Muscle of back (tissue), 13 donors: ENCODE measurements at places on chromosomes 5 and 9.
A peak's percentile ranks its signal among the peaks of the same experiment; 100 is the strongest.

GRCh38 chr9:104882086-104882485, 45.9 kb downstream of the ABCA1 start:
- no peak for DNase-seq

GRCh38 chr9:97721396-97721795, 24.3 kb upstream of the XPA start:
- no peak for DNase-seq

DNA sequence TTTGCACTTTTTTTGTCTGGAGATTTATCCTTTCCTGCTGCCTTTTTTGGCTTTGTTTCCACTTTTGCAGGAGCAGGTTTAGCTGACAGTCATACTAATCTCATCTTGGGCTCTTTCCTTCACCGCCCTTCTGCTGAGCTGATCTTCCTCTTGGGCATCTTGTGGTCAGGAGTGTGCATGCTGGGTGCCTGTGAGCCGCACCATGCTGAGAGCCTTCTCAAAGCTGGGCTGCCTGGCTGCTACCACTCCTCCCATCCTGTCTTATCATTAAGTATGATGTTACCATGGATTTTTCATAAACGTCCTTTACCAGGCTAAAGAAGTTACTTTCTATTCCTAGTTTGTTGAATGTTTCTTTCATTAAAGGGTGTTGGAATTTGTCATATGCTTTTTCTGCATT, 49.5 kb upstream of the MCCC2 start:
- no peak for DNase-seq

- DNase-seq: peak; percentile 56
These were observed 31.2 kb downstream of the DEPDC1B start for GRCh38 chr5:60668686-60669304.

DNA sequence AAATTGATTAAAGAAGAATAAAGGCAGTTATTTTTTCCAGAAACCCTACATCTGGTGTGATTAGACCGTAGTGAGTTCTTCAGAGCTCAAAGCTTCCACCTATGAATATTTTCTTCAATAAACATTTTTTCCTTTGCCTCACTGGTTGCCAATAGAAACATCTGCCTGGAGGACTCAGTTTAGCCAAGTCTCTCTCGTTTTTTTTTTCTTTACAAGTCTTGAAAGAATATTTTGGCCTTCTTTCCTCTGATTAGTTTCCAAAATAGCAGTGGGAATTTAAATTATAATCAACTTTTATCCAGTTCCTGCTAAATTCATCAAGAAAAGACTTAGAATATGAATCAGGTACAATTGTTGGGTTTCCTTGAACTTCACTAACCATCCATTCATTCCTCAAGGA, 897.5 kb downstream of the TLE1 start:
- DNase-seq: peak; percentile 71

GRCh38 chr9:27085456-27085855, 23.6 kb upstream of the TEK start:
- DNase-seq: no peak

DNA sequence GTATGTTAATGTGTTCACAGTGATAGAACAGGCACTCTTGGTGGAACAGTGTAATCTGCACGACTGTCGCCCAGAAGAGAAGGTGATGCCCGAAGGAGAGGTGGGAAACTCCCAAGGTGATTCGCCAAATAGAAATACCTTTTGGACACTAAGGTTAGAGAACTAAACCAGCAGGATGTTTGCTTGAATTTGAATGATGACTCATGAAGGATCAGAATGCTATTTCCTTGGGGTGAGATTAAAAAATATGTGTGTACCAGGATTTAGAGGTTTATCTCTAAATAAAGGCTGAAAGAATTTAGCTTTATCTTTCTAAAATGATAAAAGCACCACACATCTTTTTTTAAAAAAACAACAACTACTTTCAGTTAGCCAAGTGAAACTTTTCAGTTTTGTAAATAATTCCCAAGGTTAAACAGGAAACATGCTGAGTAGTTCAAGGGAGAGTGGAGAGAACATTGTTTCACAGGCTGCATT, 297.4 kb upstream of the TAS2R1 start:
- no peak for DNase-seq

DNA sequence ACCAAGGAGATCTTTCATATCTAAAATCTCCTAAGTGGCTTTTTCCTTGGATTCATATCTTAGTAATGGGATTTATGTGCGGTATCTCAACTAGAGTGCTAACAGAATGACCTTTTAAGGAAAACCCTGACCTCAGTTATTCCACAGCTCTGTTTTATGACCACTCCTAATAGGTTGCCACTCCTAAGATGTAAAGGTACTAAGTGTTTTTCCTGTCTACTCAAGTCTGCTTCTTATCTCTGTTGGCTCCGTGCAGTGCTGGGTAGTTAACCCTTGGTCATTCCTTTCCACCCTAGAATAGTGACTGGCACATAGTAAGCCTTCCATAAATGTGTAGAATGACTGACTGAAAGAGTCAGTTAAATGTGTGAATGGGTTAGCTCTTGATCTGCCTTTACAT, 161.4 kb downstream of the DOCK2 start:
- no peak for DNase-seq

DNA sequence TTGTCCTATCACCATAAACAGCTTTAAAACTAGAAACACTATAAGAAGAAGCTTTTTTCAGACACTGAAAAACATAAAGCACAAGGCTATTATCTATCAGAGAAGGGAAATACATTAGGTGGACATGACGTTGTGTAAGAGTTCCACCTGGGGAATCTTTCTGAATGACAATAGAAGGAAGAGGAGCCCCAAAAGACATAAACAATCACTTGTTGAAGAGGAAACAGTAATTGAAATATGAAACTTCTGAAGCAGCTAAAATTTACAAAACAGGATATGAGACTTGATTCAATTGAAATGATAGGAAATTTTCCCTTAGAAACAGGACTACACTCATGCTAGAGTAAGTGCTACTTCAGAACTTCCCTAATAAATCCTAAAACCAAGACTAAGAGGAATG, 933.6 kb downstream of the EFNA5 start:
- no peak for DNase-seq

- peak; percentile 69 for DNase-seq
These were observed 63.5 kb downstream of the ZNF474 start for GRCh38 chr5:122192497-122193496.

GRCh38 chr5:53874409-53874808, 314.0 kb downstream of the NDUFS4 start:
- no peak for DNase-seq

DNA sequence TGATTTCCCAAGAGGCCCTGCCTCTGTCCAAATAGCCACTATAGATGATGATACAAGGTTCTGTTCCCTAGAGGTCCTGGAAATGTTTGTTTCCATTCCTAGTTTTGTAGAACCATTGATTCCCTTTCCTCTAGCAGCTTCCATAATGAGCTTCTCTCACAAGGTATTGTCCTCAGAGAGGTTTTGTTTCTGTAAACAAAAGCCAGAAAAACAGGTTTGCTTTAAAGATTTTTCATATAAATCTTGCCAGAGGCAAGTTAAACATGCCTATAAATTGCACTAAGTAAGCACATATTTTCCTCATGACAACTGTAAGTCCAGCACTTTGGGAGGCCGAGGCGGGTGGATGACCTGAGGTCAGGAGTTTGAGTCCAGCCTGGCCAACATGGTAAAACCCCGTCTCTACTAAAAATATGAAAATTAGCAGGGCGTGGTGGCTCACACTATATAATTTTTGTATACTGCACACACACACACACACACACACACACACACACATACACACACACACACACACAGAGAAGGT, 1787.7 kb downstream of the EFNA5 start:
- DNase-seq: no peak

DNA sequence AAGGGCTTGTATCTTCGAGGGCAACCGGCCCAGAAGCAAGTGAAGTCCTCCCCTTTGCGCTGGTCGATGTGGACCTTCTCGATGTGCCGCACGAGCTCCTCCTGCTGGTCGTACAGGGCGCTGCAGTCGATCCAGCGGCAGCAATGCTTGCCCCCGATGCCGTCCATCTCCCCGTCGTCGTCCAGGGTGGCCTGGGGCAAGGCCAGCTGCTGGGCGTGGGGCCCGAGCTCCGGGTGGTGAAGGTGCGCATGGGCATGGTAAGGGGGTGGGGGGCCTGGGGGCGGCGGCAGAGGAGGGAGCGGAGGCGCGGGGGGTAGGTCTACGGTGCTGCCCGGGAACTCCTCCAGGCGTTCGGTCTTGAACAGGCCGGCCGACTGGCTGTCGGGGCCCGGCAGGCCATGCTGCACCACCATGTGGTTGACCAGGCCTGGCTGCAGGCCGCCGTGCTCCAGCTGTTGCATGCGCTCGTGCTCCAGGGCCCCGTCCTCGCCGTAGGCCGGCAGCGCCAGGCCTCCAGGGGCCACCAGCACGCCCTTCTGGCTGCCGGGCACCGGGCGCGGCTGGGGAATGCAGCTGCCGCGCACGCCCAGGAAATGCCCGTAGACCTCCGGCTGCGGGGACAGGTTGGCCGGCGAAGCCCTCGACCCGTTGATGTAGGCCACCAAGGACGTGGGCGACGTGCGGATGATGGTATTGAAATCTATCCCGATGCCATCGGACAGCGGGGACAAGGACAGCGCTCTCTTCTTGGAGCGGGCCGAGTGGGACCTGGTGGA, 181.8 kb downstream of the GLIS3 start:
- no peak for DNase-seq

GRCh38 chr5:136001466-136001981, 27.3 kb upstream of the TGFBI start:
- DNase-seq: peak; percentile 92

- DNase-seq: no peak
These were observed 55.9 kb upstream of the MYO10 start for GRCh38 chr5:16992006-16992405.

DNA sequence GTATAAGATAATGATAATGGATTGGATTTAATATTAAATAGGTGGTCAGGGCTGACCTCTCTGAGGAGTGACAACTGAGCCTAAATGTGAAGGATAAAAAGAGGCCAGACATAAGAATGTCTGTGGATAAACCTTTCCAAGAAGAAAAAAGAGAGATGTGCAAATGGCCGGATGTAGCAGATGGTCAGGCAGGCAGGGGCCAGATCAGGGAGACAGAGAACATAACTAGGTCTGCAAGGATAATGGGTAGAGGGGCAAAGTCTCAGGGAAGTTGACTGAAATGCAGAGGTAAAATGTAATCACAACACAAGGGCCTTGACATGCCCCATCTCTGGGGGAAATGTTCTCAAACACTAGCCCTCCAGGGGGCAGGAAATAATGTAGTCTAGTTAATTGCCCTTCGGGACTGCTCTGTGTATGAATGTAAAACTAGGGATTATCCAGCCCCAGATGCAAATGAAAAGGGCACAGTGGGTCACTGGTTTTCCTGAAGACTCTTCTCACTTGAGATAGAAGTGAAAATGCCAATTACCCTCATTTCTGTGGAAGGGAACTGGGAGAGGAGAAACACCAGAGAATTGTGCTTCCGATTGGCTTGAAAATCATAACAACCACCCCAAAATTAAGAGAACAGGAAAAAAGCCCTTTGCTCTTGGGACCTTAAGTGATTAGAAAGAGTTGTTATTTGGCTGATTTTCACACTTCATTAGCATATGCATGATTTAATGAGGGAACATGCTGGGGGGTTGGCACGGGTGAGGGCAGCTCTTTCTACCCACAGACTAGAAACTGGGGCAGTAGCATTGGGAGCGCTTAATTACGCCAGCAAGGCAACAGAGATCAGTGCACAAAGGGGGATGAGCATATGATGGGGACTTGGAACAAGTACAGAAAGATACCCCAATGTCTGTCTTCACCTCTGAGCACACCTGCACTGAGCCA, 88.6 kb downstream of the PPP2R2B start:
- DNase-seq: no peak

DNA sequence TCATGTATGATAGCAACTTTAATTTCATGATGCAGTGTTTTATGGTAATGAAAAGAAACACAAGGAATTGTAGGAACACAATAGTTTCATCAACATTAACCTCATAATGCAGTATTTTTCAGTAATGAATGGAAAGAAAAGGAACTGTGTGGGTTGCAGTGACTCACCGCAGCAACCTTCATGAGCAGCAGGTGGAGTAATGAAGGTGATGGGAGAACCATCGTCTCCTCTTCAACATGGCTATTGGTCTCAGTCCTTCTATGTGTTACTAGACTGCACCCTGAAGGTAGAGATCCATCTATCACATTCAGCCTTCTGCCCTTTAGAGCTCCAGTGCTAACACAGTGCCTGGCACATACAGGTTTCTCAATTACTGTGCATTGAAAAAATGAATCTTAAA, 58.0 kb downstream of the TMEM215 start:
- DNase-seq: no peak

GRCh38 chr5:119578937-119579336, 50.4 kb upstream of the FAM170A start:
- no peak for DNase-seq

DNA sequence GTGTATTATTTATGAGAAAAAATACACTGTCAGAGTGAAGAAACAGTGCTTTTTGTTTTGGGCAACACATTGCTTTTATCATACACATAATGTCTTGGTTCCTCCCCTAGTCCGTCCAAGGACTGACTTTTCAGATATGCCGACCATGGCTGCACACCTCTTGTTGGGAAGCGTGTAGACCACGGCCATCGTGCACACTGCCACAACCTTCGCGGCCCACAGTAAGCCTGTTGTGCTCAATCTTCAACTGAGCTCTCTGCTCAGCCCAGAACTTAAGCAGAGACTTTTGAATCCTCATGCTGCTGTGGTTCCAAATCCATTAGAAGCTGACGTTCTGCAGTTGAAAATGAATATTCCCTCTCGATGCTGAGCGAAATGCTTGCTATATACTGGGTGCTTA, 157.6 kb upstream of the IRX2 start:
- no peak for DNase-seq

- peak; percentile 90 for DNase-seq
These were observed 23.1 kb downstream of the SLC25A25 start for GRCh38 chr9:128091144-128091543.

- DNase-seq: no peak
These were observed 83.9 kb upstream of the NIPBL start for GRCh38 chr5:36792560-36793180.

GRCh38 chr5:31054453-31054852, 139.0 kb upstream of the CDH6 start:
- DNase-seq: no peak

DNA sequence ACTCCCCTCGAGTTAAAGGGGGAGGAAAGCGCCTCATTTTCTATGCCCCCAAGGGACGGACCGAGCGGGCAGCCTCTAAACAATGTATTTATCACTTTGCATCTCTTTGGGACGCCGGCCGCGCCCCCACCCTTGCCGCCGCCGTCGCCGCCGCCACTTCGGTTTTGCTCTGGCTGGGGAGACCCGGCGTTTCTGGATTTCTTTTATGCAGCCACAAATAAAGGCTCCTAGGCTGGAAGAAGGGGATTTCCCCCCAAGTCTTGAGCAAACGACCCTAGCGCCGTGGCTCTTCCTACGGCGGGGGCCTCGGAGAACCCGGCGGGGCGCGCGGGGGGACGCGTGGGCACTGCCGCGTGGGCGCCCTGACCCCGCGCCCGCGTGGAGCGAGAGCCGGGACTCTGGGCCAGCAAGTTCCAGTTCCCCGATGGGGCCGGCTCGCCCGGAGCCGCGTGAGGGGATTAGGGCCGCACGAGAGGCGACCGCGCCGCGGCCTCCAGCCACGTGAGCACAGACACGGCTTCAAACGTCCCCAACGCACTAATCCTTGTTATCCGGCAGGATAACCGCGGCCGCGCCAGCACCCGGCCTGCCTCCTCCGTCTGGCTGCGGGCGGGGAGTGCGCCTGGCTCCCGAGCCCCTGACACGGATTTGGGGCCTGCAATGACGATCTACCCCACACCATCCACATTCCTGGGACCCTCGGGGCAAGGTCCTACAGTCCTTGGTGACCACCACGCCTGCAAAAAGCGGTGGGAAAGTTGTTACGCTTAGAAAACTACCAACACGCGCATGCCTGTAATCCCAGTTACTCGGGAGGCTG, 7.9 kb upstream of the NEUROG1 start:
- peak; percentile 68 for DNase-seq
